ENCODE measurements at places on chromosomes 2 and 18.

- no peak for DNase-seq
Observed at GRCh38 chr2:68741238-68741637, 6.6 kb downstream of the ARHGAP25 start.

- DNase-seq = no peak
Observed at GRCh38 chr2:39929531-39929930, 150.5 kb upstream of the THUMPD2 start.

GRCh38 chr2:82275599-82275998 lies 1971.0 kb upstream of the LRRTM1 start:
- DNase-seq = no peak

- peak; percentile 88 for DNase-seq
Observed at GRCh38 chr2:113282747-113283533, 4.2 kb upstream of the PAX8 start.

DNA sequence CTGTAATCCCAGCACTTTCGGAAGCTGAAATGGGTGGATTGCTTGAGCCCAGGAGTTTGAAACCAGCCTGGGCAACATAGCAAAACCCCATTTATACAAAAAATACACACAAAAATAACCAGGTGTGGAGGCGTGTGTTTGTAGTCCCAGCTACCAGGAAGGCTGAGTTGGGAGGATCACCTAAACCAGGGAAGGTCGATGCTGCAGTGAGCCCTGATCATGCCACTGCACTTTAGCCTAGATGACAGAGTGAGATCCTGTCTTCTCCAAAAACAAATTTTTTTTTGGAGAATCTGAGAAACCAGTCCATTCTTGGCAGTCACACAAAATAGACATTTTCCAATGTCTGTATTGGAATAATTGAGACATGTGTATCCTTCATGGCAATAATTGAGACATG lies 46.8 kb downstream of the RAB27B start:
- no peak for DNase-seq

DNA sequence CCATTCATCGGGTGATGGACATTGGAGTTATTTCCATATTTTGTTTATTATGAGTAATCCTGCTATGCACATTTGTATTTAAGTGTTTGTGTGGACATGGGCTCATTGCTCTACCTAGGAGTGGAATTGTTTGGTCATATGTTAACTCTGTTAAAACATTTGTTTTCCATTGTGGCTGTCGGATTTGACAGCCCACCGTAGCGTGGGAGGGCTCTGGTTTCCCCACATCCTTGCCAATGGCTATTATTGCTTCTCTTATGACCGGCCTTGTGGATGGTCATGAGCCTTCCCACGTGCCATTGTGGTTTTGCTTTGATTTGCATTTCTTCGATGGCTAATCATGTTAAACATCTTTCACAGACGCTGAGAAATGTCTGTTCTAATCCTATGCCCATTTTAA lies 92.0 kb downstream of the ZNF236 start:
- no peak for DNase-seq
